SK-N-SH treated with all-trans-retinoic acid at 6 μM for 48 hours (cell line): ENCODE measurements at places on chromosomes 1 and 21.

GRCh38 chr21:44780767-44781459 lies 20.7 kb downstream of the UBE2G2 start:
- no peak for ATAC-seq

DNA sequence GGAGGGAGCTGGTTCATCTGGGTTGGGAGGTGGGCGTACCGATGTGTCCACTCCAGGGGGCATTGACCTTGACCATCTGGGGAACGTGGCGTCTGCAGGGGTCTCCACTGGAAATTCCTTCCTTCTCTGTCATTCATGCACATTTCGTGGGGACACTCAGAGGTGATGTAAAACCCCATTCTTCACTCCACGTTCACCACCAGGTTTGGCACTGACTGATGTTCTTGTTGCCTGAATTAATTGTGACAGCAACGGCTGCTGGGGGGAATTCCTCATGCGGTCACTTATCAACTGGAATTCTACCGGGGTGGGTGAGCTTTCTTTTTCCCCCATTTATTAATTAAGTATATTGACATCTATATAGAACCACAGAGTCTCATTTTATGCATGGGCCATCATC lies 18.1 kb upstream of the POFUT2 start:
- no peak for ATAC-seq

DNA sequence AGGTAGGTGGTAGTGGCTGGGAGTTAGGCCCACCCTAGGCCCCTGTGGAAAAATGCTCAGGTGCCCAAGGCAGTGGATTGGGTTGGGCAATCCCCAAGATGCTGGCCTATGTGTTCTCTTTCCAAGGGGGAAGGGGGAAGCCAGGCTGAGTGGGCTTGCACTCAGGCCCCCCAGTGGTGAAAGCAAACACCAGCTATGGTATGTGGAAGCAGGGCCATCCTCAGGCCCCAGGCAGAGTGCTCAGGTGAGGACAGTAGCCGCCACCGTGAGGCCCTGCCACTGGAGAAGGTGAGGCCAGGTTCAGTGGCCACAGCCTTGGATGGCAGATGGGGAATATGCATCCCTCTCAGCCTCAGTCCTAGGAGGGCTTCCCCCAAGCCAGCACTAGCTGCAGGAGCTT lies 11.8 kb downstream of the LY9 start:
- no peak for ATAC-seq

- no peak for ATAC-seq
Measured at GRCh38 chr1:166907763-166908162, 31.7 kb upstream of the TADA1 start.

DNA sequence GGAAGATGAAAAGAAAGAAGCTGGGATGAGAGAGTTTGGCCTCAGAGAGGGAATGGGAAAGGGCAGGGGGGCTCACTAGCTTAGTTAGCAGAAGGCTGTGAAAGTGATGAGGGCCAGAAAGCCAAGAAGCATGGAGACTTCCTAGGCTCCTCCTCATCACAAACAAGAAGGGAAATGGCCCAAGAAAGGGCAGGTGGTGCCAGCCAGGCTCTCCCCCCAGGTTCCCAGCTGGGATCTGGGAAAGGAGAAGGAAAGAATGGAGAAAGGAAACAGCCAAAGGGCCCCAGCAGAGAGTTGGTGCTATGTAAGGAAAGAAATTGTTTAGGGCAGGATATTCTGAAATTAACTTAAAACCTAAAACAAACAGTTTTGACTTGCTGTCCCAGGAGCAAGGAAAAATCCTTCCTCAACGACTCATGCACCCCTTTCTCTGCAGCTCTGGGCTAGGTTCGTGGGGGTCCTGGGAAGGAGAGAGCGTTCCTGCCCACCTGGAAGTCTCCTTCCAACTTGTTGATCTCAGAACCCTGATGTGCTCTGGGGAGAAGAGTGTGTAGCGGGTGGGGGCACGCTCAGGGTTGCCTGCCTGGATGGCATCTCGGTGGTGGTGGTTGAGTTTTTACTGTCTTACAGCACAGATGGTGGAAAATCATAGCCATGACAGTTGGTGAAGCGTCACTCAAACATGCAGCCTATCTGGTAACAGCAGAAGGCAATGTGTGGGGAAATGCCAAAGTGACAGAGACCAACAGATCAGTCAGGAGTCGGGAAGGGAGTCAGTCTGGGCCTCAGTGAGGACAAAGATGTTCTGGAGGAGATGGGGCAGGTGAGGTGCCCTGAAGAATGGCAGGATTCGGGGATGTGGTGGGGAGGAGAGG lies 147.3 kb downstream of the CLIC6 start:
- ATAC-seq: no peak

GRCh38 chr1:22862752-22863151 lies 109.9 kb downstream of the LACTBL1 start:
- ATAC-seq: no peak

- ATAC-seq: no peak
Measured at GRCh38 chr1:66356605-66357004, 177.3 kb upstream of the SGIP1 start.

DNA sequence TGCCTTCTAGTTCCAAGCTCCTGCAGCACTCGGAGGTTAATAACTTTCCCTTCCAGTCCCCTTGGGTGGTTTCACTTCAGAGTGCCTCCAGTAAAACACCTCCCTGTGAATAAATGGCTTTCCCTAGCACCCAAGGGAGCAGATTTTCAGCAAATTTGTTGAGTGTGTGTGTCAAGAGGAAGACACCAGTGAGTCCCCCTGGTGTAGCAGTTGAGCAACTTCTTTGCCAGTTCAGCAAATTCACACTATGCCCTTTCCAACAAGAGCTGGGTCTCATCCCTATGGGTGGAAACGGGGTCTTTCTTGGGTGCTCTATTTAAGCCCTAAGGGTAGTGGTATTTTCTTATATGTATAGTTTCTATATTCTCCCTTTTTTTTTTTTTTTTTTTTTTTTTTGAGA lies 806 bp upstream of the AADACL4 start:
- ATAC-seq: no peak; the same call in 2 of the 3 replicates
